A549 treated with RU486 at 1 μM for 4 hours (cell line): ENCODE measurements at places on chromosomes 6 and 20. TPM values are rescaled to one million over a fixed set of nuclear protein-coding genes. Genes with fewer than 3 reads are reported as not detected.

Gene NT5E
- total RNA-seq, result 20.4 to 42.9 TPM (median 36.6 TPM) in 5 replicates

Gene PLG
- not detected in 5 replicates for total RNA-seq

Gene LAMA4
- 1.7 to 2.4 TPM (median 1.9 TPM) in 5 replicates for total RNA-seq

Gene BPIFB4
- not detected in 5 replicates for total RNA-seq

Gene C20orf144
- 0.07 to 0.13 TPM (median 0.09 TPM) in 4 of 5 replicates, not detected in the other for total RNA-seq

Gene EPPIN
- total RNA-seq, result not detected in 5 replicates

Gene SPATS1
- not detected in 5 replicates for total RNA-seq
